ENCODE measurements at places on chromosomes 11 and 22.

DNA sequence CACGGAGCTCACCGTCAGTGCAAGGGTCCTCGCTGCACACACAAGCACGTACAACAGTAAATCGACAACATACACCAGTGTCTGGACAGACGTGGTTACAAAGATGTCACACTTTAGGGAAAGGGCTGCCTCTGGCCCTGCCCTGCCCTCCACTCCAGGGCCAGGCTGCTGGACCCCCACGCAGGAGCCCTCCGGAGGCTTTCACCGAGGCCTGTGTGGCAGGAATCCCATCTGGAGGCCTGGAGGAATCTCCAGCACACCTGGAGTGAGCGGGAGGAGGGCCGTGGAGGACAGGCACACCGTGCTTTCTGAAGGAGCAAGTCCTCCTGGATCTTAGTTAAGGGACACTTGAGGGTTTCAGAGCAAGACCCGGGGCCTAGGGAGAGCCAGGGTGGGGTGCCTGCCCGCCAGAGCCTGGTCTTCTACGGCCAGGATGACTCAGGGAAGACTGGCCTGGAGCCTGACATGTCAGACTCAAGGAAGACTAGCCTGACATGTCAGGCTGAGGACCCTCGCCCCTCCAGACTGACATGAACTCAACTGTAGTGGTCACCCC lies 2.1 kb upstream of the PIM3 start:
- peak; percentile 16 for DNase-seq

DNA sequence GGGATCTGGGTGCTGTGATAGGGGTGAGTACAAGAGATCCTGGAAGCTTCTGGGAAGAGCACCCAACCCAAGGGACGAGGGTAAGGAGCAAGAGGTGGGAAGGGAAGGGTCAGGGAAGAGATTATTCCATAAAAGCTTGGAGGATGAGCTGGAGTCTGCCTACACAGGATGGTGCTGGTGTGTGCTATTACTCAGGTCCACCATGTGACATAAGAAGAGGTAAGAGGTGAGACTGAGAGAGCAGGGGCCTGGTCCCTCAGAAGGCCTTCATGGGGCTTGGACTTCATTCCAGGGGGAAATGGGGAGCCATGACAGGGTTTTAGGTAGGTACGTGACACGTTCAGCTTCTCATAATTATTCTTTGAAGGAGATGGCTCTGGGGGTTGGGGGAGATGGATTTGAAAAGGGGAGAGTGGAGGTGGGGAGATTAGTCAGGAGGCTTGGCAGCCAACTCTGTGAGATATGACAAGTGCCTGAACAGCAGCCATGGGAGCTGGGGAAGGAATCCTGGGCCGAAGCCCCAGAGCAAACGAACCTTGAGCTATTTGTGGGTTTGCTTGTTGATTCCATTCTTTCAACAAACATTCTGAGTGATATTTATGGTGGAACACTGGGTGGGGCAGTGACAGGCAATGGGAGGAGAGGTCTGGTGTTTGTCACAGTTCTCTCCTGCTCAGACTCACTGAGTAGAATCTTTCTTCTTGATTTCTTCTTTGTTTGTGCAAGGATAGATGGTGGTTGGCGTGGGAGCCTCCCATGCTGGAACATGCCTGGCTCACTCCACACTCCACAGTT lies 11.2 kb upstream of the NCAM1 start:
- DNase-seq = no peak

- DNase-seq = no peak
These were observed 143.8 kb upstream of the DDI1 start for GRCh38 chr11:103892603-103893002.

DNA sequence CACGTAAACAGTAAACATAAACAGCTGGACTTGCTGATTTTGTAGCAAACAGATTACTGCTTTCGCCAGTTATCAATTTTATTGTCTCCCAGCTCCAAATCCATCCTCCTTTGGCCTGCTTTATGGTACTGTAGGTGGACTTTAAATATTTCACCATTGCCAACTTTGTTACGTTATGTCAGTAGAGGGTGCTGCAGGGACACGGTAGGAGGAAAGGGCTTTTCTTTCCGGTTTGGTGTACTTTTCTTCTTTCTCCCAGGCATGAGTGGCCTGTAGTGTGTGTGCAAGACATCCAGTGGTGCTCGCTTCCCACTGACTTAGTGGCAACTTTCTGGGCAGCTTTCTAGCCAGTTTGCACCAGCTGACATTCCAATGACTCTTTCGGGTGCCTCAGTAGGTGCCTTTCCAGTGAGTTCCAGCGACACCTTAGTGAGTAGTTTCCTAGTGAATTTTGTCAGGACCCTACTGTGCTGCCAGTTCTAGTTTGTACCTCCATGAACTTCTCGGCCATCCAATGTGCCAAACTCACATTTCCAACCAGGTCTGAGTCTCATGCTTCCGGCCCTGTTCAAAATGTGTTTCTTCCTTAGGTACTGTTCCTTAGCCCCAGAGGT lies 267.6 kb upstream of the TENM4 start:
- no peak for DNase-seq

GRCh38 chr11:95647355-95647754 lies 142.2 kb downstream of the FAM76B start:
- no peak for DNase-seq

DNA sequence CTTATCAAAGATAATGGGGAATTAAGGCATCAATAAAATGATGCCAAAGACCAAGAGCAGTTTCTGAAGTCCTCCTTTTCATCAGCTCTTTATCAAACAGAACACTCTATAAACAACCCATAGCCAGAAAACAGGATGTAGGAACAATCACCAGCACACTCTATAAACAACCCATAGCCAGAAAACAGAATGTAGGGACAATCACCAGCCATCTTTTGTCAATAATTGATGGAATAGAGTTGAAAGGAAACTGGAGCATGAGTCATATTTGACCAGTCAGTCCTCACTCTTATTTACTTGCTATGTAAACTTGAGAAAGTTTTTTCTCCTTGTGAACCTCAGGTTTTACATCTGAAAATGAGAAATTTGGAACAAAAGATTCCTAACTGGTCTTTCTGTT lies 10.0 kb downstream of the MS4A2 start:
- DNase-seq = no peak

Data from right hindlimb (tissue), 1 donor.